T follicular helper cell (primary cell): ENCODE measurements at places on chromosomes 13 and 19.

GRCh38 chr19:20669263-20669662, 7.9 kb upstream of the ZNF626 start:
- no peak for DNase-seq

DNA sequence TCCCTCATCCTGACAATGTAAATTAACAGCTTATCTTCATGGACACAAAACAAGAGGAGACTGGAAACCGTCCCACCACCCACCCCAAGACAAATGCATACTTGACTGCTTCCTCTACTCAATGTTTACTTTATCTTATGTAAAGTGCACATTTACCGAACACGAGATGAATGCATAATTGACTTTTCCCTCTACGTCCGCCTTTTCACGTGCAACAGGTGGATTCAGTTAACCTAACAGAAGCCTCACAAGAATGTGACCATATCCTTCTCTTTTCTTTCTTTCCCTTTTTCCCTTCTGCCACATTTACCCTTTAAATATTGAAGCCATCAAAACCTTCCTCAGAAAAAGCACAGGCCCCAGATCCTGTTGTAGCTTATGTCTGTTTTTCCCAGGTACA, 468.0 kb downstream of the UQCRFS1 start:
- no peak for DNase-seq

GRCh38 chr19:2858864-2859263, 8.3 kb upstream of the ZNF556 start:
- no peak for DNase-seq

- DNase-seq: no peak
These were observed 1183.9 kb downstream of the SLITRK1 start for GRCh38 chr13:82698383-82698782.

DNA sequence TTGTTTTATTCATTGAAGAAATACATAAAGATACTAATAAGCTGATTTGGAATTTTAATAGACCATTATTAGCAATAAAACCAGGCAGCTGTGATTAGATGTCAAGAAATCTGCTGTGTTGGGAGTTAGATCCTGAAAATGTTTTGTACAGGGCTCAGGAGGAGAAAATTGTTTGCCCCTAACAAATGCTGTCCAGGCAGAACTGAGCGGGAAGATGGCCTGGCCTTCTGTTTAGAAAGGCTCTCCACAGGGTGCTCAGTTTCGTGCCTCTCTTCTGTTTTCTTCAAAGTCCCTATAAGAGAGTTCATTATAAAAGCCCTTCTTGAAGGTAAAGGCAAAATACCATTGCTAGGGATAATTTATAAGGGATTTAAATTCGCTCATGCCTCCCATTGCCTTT, 64.1 kb downstream of the ERCC5 start:
- DNase-seq: no peak

DNA sequence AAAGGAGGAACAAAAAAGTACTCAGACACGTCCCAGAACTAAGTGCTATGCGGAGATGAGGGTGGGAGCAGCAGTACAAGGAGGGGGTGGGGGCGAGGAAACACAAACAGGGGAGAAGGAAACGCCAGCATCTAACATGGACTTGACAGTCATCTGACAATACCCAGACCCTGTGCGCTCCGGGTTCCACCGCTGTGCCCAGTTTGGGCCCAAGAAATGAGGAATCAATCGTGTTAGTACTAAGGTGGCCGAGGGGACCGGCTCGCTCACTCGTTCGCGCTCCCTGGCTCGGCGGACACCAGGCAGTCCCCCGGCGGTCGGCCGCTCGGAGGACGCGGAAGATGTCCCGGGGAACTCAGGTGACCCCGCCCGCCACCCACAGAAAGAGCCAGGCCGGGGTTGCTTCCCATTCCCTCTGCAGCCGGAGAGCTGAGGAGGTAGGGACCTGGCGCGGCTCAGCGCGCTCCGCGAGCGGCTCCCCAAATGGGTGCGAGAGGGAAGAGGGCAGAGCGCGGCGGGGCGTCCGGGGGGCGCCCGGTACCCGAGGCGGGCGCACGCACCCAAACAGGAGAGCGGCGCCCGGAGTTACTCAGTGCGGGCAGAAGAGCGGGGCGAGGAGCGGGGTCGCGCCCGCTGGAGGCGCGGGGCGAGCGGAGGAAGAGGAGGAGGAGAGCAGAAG, 616 bp downstream of the TSHZ3 start:
- no peak for DNase-seq

DNA sequence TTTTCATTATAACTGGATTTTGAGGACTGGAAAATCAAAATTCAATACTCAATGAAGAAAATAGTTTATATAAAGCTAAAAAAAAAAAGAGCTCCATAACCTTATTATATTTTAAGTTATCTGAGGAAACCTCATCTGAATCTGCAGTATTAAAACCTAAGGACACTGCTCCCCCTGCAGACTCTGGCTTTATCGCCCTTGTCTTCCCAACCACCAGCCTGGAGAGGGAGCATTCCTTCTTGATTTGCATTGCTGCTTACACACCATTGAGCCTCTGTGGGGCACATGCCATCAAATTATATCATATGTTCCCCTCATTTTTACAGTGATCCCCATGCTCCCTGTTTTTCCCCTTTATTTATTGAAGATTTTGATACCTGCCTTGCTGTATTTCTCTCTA, 871.4 kb upstream of the GPC6 start:
- no peak for DNase-seq

- no peak for DNase-seq
These were observed 25.4 kb downstream of the PAK4 start for GRCh38 chr19:39150807-39151600.

GRCh38 chr19:58361900-58362271, 665 bp downstream of the ZNF497 start:
- DNase-seq: no peak

- no peak for DNase-seq
These were observed 120.6 kb downstream of the IRS2 start for GRCh38 chr13:109665781-109666249.

- DNase-seq: no peak
These were observed 19.1 kb upstream of the CACTIN start for GRCh38 chr19:3645726-3646125.

DNA sequence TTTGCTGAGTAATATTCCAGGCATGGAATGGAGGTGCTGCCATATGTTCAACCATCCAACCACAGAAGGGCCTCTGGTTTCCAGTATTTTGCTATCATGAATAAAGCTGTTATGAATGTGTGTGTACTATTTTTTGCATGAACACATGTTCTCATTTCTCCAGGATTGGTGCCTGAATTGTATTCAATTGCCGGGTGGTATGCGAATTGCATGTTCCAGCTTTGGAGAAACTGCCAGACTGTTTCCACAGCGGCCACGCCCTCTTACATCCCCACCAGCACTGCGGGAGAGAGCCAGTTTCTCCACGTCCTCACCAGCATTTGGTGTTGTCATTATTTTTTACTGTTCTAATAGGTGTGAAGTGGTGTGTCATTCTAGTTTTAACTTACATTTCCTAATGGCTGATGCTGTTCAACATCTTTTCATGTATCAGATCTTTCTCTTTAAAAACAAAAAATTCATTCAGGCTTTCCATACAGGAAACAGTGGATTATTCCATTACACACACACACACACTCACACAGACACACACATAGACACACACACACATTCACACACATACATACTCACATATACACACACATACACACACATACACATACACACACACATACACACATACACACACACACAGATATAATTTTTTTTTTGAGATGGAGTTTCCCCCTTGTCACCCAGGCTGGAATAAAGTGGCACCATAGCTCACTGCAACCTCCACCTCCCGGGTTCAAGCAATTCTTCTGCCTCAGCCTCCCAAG, 154.1 kb downstream of the PTPRS start:
- no peak for DNase-seq

- DNase-seq: no peak
These were observed 73.9 kb upstream of the GPR183 start for GRCh38 chr13:99380921-99381645.

DNA sequence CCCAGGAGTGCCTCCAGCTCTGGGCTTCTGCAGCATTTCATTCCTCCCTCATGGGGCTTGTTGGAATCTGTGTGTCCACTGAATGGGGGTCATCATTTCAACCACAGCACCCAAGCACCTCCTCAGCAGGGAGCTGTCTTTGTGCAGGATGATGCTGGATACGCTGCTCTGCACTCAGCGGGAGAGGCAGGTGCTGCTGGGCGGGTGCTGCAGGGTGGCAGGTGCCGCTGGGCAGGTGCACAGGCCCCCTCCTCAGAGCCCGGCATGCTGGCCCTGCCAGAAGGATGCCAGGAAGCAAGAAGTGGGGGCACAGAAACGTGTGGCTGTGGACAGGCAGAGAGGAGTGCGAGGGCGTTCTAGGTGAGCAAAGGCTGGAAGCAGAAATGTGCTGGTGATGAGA, 121.8 kb upstream of the VSTM2B start:
- no peak for DNase-seq

GRCh38 chr19:2648528-2648937, 54.0 kb downstream of the GNG7 start:
- DNase-seq: peak; percentile 68

GRCh38 chr13:99031832-99032231, 54.0 kb upstream of the DOCK9 start:
- no peak for DNase-seq

DNA sequence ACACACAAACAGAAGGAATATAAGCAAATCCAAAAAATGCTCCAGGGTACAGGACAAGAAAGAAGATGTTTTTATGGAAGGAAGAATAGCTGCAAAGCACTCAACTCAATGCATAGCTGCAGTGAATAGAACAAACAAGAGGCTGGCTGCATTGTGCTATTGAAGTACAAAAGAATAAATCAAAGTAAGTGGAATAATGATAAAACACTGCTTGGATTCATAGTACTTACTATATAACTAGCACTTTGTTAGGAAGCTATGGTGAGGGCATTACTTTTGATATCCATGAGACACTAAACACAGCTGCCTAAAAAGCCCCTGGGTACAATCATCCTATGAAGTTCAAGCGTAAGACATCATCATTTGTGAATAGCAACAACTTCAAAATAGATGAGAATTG, 350.1 kb downstream of the PCDH9 start:
- DNase-seq: no peak
